Cerebellum (tissue), 4 donors: ENCODE measurements at places on chromosomes 11 and 22. TPM values are rescaled to one million over a fixed set of nuclear protein-coding genes. Genes with fewer than 3 reads are reported as not detected.

Gene ETS1
- 14.6 TPM for total RNA-seq

Gene OR51B5
- total RNA-seq, result 1.6 TPM

Gene SPDYC
- total RNA-seq, result not detected

Gene LGALS12
- total RNA-seq, result not detected

Gene USH1C
- 0.27 TPM for total RNA-seq

Gene SCUBE2
- total RNA-seq, result 26.9 TPM

Gene MS4A18
- not detected for total RNA-seq

Gene ME3
- 89.6 TPM for total RNA-seq

Gene OR6T1
- not detected for total RNA-seq

Gene OR8D1
- total RNA-seq, result not detected

DNA sequence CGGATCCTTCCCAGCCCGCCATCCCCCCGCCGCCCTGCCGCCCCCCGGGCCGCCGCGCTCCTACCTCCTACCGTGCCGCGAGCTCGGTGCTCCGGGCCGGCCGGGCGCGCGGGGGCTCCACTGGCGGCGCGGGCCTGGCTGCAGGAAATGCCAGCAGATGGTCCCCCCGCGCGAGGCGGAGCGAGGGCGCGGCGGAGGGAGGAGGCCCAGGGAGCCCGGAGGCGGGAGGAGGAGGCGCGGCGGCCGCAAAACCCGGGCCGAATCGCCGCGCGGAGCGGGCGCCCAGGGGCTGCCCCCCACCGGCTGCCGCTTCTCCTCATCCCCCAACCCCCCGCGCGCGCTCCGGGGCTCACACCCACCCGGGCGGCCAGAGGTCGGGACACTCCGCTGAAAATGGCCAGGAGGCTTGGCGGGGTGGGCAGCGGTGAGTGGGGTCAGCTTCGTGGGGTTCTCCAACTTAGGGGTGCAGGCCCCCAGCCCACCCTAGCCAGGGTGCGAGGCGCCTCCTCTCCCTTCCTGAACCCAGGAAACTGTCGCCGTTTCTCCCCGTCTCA, at the start of gene OSBPL5:
OSBPL5 (minus strand) TSS at position 159 of the 554 bp plus-strand sequence. CDS start 36,162 bp downstream, outside the sequence.
- DNase-seq, result peak; percentile 75

GRCh38 chr11:117315285-117316196, 515 bp downstream of the BACE1 start:
- DNase-seq, result no peak

GRCh38 chr22:48197189-48197690, 1434.8 kb downstream of the TBC1D22A start:
- DNase-seq, result no peak

GRCh38 chr22:27583856-27584255, 217.7 kb downstream of the MN1 start:
- DNase-seq, result no peak

DNA sequence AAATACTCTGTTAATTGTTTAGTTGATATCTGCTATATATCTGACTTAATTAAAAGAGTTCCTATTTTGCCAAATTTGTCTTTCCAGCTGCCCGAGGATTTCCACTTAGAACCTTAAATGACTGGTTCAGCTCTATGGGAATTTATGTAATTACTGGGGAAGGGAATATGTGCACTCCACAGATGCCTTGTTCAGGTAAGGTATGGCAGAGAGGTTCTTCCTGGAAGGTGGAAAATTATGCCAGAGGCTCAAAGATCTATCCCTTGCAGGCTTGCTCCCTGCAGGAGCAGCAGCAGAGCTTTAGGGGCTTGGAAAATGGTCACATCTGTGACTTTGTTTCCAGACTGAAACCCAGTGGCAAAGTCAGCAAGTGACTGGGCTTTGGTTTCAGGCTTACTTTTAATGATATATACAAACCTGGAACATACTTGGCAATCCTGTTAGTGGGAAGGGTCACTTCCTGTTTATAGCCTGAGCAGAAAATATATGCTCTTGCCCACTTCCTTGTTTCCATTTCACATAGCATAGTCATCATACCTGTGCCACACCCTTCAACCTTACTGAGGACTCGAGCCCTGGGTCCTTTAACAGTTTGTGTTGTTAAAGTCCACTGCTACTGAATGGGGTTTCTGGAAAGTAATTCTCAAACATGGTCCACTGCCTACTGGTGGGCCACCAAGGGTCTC, 23.7 kb downstream of the WBP2NL start:
- DNase-seq, result no peak

- DNase-seq, result no peak
Measured at GRCh38 chr11:1153951-1154493, 3.7 kb upstream of the MUC5AC start.

GRCh38 chr22:41933411-41934177, 7.0 kb upstream of the TNFRSF13C start:
- DNase-seq, result no peak

GRCh38 chr11:6196396-6196795, 2.6 kb upstream of the OR52W1 start:
- DNase-seq, result no peak

DNA sequence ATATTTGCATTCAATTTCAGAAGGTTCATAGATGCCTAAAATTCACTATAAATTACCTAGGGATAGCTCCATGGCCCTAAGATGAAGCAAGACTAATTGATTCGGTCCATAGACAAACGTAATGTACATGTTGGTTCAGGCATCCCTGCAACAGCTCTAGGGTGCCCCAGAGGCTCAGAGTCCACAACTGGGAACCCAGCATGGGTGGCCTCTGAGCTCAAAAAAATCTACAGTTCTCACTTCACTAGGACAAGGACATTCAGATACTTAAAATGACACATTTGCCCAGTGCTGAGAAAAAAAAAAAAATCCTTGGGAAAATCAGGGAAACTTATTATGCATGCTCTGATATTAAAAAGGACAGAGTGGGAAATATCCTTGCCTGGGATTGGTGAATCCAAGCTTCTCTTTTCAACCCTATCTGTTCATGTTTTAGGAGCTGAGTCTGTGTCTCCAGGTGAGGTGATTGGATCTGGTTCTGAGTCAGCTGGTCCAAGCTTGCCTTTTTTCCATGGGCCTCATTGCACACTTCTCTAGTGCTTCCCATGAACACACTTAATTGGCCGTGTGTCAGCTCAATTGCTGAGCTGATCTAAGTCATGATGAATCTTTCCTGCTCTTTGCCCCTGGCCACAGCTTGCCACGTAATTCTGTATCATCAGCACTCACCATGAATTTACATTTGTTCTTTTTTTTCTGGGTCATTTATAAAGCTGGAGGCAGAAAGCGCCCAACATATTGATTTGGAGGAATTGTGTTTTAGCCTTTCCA, 116.3 kb upstream of the RCN1 start:
- DNase-seq, result no peak

DNA sequence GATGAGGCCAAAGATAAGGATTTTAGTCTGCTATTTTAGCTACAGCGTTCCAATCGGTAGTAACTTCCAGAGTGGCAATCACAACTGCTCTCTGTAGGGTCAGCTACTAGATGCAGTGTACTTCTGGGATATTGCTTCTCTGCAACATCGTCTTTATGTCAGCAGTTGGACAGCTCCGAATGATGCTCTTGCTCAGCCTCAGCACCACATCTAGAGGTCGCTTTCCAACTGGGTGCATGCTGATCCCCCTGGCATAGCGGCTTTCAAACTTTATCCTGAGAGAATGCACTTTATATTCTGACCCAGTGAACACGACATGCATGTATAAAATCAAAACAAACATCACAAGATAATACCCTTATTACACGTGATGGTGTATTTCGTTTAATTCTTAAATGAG, 219.6 kb downstream of the C11orf87 start:
- DNase-seq, result no peak

- DNase-seq, result no peak
Measured at GRCh38 chr11:93116641-93117441, 81.0 kb downstream of the SLC36A4 start.
